ENCODE measurements at places on chromosomes 16 and 17.

DNA sequence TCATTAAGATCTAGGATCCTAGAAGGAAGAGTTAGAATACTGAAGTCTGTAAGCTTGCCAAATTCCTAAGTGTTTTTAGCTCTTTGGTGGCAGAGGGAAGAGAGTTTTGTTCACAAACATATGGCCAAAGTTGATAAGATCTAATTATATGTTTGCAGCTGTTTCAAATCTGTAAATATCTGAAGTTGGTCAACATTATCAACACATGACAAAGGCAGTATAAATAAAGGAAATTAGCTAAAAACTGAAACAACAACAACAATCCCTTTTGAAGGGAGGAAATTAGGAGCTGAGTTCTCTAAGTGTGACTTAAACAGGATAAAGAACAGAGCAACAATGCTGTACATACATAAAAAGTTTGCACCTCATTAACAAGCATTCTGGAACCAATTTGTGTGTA, 208.7 kb downstream of the KCNJ2 start:
- DNase-seq, result no peak

DNA sequence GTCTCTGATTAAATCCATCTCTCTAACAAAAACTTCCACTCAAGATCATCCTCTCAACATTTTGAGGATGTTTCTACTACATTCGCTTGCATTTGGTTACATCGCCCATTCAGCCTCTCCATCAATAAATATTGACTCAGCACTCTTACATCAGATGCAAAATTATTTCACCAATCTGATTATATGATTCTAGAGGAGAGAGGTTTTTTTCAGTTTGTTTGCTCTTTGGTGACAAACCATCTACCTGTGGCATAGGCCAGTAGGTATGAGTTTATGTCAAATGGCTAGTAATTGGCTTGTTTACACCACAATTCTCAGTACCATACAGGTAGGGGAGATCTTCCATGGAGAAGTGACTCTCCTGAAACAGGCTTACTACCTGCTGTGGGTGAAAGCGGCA, 52.3 kb downstream of the TOX3 start:
- DNase-seq, result no peak

DNA sequence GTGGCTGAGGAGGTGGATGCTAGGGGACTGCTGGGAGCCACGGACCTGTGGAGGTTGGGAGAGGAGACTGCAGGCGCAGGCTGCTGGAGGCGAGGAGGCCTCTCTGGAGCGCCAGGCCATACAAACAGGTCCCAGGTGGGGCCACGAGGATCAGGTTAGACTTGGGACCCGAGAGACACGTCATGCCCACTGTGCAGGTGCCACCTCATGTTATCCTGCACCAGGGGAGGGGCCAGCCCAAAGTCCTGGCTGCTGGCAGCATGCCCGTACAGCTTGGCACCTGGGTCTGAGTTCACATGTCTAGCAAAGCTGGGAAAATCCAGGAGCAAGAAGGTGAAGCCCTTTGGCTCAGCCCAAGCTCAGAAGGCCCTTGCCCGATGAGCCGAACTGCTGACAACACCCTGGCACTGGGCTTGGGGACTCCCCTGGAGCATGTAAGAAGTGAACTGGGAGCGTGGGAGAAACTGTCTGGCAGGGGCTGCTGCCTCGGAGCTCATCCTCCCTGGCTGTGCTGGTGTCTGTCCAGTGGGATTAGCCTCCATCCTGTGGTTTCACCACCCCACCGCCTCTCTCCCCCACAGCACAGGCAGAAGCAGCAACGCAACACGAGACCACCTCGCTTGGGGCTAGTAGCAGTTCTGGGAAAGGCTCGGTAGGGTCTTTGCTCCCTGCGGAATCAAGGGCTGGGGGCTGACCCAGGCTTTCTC, 5.3 kb downstream of the ARHGDIA start:
- DNase-seq, result peak; percentile 95

DNA sequence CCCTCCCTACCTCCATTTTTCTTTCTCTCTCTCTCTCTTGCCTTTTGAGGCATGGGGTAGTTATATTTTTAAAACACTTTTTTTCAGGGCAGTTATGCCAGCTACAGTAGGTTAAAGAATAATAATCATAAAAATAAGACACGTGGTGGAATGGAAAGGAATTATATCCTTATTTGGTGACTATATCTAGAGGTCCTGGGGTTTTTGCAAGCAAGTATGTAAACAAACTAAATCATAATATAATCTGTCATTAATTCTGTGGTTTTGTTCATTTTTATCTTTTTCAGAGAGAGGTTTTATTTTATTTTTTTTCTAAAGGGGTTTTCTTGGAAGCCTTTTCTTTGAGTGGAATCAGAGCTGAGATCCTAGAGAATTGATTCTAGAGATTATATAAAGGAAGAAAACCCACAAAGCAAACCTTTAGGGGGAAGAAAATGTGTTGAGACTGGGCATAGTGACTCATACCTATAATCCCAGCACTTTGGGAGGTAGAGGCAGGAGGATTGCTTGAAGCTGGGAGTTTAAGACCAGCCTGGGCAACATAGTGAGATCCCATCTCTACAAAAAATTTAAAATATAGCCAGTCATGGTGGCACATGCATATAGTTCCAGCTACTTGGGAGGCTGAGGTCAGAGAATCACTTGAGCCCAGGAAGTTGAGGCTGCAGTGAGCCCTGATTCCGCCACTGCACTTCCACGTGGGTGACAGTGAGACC, 53.2 kb downstream of the NQO1 start:
- no peak for DNase-seq

DNA sequence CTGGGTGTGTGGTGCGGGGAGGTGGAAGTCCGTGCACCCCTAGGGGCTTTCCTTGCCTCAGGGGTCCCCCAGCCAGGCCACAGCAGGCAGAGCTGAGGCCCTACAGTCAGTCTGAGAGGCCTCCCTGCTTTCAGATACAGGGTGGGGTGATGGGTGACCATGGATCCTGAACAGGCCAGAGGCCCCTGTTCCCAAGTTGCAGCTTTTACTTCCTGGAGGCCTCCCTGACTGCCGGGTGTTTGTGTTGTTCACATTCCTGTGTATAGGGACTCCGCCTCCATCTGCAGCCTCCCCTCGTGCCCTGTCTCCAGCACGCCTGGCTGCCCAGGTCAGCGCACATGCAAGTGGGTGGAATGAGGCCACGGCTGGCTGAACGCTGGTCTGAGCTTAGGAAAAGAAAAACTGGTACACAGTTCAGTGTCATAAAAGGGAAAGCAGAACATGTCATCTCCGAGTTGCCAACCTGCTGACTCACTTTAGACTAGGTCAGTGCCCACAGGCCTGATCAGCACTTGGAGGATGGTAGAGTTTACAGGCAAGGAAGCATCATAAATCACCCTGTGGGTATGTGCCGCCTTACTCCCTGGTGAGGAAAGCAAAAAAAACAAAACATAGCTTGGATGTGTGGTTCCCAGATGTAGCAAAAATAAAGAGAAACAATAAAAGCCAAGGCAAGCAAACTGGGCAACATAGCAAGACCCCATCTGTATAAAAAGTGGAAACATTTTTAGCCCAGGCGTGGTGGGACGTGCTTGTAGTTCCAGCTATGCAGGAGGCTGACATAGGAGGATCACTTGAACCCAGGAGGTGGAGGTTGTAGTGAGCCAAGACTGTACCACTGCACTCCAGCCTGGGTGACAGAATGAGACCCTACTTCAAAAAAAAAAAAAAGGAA, 6.2 kb upstream of the SLC7A6 start:
- DNase-seq, result peak; percentile 97

DNA sequence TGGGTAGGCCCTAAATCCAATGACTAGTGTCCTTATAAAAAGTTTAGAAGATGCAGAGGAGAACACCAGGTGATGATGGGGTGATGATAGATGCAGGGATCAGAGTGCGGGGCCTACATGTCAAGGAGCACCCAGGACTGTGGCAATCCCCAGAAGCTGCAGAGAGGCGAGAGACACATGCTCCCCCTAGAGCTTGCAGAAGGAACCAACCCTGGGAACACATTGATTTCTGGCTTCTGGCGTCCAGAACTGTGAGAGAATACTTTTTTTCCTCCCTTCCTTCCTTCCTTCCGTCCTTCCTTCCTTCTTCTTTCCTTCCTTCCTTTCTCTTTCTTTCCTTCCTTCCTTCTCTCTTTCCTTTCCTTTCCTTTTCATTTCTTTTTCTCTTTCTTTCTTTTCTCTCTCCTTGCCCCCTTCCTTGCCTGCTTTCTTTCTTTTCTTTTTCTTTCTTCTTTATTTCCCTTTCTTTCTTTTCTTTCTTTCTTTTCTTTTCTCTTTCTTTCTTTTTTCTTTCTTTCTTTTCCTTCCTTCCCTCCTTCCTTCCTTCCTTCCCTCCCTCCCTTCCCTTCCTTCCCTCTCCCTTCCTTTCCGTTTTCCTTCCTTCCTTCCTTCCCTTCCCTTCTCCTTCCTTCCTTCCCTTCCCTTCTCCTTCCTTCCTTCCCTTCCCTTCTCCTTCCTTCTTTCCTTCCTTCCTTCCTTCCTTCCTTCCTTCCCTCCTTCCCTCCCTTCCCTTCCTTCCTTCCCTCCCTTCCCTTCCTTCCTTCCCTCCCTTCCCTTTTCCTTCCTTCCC, 134.3 kb downstream of the HAPSTR1 start:
- no peak for DNase-seq

DNA sequence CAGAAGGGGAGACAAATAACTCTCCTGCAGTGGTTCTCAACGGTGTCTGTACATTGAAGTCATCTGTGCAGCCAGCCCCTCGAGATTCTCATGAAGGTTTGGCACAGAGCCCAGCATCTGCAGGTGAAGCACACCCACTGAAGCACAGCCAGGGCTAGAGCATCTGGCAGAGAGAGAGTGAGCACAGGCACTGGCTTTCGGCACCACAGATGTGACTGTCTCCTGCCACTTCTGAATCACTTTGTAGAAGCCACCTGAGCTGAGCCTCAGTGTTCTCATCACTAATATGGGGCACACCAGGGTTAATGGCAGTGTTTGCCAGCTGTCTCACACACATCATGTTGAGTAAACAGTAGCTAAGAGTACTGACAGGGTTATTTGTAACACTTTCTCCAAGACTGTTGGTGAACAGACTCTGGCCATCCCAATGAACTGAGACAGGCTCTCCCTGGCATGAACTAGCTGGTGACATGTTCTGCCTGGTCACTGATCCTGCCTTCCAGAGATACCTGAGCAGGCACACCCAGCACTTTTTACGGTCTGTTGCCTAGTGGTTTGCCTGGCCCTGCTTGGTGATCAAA, 10.9 kb downstream of the HSPB9 start:
- DNase-seq, result no peak

GRCh38 chr17:77449373-77449907, 308.7 kb downstream of the SEC14L1 start:
- DNase-seq, result no peak

DNA sequence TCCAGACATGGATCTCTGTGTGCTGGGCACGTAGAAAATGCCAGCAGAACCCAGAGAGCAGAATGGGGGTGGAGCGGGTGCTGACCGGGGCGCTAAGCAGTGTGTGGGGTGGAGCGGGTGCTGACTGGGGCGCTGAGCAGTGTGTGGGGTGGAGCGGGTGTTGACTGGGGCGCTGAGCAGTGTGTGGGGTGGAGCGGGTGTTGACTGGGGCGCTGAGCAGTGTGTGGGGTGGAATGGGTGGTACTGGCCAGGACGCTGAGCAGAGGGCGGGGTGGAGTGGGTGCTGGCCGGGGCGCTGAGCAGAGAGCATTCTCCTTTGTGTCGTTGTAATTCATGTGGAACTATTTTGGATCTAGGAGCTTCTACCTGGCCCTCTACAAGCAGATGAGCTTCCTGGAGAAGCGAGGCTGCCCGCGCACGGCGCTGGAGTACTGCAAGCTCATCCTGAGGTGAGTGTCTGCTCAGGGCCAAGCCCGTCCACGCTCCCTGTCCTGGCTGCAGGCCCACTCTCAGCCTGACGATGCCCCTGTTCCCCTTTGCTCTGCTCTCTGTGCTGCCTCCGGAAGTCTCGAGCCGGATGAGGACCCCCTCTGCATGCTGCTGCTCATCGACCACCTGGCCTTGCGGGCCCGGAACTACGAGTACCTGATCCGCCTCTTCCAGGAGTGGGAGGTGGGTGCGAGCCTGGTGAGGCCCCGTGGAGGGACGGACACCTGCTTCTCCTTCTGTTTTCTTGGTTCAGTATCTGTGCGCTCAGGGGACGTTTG, 20.3 kb upstream of the MC1R start:
- DNase-seq, result no peak

DNA sequence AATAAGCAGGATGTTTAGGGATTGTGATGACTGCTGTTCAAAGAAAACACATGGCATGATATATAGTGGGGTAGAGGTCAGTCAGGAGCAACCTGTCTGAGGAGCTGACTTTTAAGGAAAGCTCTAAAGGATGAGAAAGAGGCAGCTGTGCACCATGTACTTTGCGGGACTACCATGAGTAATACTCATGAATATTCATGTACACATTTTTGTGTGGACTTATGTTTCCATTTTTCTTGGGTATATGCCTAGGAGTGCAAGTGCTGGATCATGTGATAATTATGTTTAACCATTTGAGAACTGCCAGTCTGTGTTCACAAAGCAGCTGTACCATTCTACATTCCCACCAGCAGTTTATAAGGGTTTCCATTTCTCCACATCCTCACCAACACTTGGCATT, 35.8 kb downstream of the BEAN1 start:
- no peak for DNase-seq

DNA sequence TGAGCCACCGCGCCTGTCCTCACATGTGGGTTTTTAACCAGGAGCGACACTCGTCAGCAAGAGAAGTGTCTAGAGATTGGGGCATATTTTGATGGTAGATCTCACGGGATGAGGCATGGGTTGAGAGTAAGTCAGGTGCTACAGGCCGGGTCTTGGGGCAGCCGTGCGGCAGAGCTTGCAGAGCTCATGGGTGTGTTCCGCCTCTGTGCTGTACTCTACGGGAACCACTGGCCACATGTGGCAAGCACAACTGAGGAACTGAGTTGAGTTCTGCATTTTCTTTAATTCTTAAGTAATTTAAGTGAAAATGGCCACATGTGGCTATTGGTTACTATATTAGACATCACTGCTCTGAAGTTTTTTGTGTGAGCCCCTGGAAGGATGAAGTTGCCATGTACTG, 9.6 kb downstream of the CLUAP1 start:
- DNase-seq, result no peak

DNA sequence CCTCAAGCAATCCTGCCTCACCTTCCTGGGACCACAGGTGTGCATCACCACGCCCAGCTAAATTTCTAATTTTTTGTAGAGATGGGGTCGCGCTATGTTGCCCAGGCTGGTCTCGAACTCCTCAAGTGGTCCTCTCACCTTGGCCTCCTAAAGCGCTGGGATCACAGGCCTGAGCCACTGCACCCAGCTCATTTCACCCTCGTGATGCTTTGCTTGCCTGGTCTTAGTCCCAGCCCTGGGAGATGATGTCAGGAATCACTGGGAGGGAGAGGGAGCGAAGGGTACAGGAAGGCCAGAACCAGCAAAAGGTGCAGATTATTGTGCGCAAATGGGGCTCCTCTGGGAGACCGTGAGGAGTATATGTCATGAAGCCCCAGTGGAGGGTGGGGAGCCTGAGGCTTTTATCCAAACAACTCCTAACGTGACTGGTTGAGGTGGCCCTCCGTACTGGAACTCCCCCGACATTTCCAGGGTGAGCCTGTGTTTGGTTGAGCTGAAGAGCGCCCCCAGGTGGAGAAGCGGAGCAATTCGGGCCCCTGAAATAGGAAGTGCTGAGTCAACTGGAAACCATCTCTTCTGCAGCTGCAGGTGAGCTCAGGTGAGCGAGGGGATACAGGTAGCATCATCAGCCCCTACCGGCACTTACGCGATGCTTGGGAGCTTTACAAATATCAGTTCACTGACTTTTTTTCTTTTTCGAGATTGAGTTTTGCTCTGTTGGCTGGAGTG, 41.2 kb upstream of the HAPSTR1 start:
- no peak for DNase-seq
